ENCODE measurements at places on chromosomes 4 and X.

DNA sequence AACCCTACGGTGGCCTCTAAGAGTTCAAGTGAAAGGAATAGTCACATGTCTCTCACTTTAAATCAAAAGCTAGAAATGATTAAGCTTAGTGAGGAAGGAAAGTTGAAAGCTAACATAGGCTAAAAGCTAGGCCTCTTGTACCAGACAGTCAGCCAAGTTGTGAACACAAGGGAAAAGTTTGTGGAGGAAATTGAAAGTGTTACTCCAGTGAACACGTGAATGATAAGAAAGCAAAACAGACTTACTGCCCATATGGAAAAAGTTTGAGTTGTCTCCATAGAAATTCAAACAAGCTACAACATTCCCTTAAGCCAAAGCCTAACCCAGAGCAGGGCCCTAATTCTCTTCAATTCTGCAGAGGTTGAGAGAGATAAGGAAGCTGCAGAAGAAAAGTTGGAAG, 51.5 kb upstream of the RAB9B start:
- DNase-seq: no peak

DNA sequence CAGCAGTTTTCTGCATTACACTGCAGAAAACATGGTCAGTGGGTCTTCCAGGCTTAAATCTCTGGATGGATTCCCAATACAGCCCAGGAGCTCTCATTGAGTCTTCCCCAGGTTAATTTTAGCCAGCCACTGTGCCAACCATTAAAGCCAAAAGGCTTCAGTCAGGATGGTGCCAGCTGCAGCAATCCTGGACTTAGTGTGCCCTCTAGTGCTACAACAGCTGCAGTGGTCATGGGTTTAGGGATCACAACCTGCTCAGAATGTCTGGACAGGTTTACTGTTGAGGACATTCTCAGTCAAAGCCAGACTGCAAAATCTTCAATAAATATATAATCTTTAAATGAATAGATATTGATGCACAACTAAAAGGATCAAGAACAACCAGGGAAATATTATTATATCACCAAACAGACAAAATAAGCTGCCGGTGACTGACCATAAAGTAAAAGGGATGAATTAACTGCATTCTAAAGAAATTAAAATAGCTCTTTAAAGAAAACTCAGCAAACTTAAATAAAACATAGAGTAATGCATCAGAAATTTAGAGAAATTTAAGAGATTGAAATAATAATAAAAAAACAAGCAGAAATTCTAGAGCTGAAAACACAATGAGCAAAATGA, 639.9 kb downstream of the SPOCK3 start:
- no peak for DNase-seq

DNA sequence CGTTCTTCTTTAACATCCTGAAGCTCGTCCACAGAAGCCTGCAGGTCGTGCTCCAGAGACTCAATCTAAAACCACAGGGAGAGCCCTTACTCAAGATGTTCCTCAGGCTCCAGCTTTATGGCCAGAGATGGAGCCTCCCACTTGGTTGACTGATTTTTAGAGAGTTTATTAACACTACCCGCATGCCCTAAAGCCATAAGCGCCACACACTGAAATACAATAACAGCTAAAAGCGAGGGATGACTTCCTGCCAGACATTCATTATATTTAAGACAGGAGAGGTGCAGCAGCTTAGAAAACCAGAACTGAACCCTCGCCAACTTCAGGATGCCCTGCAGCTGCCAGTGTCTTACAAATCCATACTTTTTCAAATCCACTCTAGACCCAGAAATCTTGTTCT, 42.0 kb downstream of the SOD3 start:
- no peak for DNase-seq

DNA sequence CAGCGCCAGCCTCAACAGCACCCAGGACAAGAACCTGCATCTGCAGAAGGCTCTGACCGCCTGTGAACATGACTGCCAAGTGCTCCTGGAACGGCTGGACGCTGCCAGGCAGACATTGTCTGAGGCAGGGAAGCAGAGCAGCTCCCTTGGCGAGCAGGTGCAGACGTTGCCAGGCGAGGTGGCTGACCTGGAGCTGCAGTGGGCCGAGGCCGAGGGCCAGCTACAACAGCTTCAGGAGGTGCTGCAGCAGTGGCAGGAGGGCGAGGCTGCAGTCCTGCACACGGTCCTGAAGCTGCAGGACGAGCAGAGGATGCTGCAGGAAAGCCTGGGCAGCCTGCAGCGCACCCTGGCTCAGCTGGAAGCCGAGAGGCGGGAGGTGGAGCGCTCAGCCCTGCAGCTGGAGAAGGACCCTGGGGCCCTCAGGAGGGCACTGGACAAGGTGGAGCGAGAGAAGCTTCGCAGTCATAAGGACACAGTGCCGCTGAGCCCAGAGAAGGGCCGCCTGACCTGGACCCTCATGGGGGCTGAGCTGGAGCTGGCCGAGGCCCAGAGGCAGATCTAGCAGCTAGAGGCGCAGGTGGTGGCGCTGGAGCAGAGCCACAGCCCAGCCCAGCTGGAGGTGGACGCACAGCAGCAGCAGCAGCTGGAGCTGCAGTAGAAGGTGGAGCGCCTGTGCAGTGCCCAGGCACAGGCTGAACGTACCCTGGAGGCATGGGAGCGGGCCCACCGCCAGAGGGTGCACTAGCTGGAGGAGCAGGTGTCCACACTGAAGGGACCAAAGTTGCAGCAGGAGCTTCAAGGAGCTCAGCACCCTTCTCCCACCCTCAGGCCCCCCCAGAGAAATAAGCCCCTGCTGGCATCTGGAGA, 16.4 kb downstream of the SMIM10L2A start:
- DNase-seq: no peak

DNA sequence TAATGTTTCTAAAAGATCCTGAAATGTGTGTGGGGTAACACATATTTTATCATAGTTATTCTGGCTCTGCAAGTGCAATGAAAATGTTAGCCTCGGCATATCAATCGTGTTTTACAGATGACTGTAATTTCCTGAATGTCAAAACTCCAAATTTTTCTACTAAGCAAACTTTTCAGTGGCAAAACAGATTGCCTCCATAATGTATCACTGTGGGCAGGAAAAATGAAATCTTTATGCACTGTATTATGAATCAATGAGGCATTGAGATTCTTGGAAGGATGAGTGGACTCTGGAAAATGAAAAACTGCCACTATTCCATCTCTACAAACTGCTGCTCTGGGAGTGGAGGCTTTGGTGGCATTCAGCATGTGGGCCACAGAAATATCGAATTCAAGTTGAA, 160.1 kb upstream of the MBNL3 start:
- no peak for DNase-seq

DNA sequence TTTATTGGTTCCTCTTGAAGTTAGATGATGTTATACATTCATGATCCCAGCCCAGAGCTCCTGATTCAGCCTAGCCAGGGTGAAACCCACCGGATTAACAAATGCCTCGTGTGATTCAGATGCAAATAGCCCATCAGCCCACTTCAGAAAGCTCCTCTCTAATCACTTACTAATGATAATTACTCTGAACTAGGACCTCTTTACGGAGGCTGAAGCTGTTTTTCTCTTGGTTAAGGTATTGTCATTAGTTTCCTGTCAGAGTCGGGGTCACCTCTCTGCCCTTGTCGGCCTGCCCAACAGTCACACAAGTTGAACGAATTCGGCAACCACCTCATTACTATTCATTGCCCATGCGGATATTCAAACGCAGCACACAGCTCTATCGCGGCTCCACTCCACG, 36.6 kb downstream of the ZFP42 start:
- no peak for DNase-seq

GRCh38 chr4:92970996-92971395, 667.2 kb downstream of the GRID2 start:
- DNase-seq: no peak

DNA sequence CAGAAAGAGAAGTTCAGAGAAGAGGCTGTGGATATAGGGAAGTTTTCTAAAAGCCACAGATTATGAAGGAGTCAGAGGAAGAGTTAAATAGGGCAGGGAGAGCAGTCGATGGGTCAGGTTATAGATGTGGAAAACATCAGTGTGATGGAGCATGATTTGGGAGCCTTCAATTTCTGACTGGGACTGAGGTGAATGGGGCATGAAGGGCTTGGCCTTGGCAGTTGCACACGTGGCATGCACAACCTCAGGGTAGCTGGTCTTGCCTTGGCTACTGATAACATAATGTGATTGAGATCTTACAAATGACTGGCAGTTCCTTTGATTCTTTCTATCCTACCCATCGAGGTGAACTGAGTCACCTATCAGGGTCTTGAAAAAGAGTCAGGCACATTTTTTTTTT, 59.7 kb downstream of the AFM start:
- DNase-seq: no peak

- no peak for DNase-seq
Observed at GRCh38 chrX:19350941-19351384, 7.2 kb downstream of the PDHA1 start.

DNA sequence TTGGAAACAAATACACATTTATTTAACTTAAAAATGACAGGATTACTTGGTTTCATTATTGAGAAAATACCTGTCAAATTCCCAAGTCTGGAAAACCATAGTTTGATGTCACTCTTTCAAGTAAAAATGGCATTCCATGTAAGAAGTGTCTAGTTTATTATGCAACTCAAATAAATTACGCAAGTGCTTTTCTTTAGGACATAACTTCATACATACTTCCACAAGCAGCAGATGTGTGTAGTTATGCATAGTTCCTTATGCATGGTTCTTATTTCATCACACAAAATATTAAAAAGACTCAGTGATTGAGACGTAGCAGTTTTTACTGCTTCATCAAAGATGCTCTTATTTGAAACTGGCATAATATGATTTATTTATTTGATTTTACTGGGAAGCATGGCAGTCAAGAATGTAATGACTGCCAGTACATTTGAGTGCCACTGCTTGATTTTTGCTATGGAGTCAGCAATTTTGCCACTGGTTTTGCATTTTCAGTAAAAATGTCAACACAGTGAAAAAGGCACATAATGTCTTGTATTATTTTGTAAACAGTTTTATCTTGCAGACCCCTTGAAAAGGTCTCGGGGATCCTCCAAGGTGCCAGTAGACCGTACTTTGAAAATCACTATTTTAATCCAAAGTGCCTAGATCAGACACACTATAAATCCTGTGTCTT, 62.1 kb downstream of the CLCN3 start:
- no peak for DNase-seq

All from esophagus squamous epithelium (tissue), 5 donors.